Aorta (tissue), 5 donors: ENCODE measurements at places on chromosomes 3 and 15.

DNA sequence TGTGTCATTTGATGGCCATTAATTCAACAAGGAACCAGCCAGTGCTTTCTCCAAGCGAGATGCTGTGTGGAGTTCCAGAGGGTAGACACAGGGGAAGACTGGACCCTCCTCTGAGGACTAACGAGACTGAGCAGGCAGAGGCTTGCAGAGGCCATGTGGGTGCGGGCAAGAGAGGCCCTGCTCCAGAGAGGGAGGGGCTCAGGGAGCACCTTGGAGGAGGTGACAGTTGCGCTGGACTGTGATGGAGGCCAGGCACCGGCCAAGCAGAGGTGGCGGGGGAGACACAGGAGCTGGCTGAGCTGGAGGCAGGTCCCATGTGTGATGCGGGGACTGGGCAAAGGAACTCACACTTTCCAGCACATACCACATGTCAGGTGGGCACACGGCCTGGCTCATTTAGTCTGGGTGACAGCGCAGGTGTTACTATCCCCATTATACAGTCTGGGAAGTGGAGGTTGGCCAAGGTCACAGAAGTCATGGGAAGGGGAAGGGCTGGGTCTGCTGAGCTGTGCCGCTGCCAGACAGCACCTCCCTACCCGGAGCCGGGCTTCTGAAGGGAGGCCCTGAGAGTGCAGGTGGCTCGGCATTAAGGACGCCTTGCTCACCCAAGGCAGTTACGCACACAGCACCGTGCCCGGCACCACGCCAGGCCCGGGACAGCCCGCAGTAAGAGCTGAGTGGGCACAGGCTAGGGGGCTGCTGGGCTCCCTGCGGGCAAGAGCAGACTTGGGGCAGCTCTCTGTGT is 3.7 kb downstream of the MELTF start:
- DNase-seq = no peak

GRCh38 chr3:159208050-159208449 is 406.2 kb downstream of the MFSD1 start:
- DNase-seq = no peak

DNA sequence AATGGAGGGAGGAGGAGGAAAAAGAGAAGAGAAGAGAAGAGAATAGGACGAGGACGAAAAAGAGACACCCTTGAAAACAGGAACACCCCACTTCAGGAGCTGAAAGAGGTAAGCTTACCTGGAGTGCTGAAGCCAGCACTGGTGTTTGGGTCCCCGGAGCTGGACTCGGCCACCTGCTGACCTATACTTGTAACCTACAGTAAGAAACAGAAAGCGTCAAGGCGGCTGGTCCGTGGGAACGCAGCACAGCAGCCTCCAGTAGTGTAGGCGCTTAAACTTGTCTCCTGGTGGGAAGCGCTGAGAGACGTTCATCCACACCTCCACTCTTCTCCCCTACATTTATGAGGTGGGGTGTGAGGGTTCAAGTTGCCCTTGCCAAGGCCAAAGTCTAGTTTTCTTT is 141.0 kb downstream of the NSMCE3 start:
- DNase-seq = peak; percentile 9

DNA sequence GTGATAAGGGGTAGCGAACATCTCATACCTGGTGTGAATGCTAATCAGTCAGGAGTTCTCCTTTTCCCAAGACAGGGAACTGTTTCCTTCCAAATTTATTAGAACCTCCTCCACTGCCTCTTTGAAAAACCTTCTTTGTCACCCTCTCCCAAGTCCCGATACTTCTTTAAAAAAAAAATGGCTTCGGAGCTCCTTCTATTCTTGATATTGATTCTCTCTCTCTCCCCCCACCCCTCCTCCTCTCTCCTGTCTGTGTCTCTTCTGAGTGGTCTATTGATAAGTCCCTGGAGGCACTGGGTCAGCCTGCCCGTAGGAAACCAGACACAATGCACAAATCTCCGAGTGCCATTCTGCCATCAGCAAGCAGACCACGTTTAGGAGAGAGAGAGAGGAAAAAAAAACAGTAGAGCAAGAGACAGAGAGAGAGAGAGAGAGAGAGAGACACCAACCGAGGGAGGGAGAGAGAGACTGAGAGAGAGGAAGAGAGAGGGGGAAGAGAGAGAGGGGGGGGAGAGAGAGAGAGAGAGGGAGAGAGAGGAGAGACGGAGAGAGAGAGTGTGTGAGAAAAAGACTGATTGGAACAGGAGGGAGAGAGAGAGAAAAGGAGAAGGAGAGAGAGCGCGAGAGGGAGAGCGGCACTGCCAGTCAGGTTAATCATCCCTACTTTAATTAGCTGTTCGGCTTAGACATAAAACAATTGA is 160.9 kb downstream of the TIGIT start:
- no peak for DNase-seq

GRCh38 chr3:11056531-11057050 is 64.0 kb downstream of the SLC6A1 start:
- DNase-seq = no peak

GRCh38 chr15:79724312-79724711 is 172.5 kb downstream of the MTHFS start:
- DNase-seq = no peak

GRCh38 chr15:38068626-38069391 is 134.4 kb downstream of the TMCO5A start:
- DNase-seq = peak; percentile 56

DNA sequence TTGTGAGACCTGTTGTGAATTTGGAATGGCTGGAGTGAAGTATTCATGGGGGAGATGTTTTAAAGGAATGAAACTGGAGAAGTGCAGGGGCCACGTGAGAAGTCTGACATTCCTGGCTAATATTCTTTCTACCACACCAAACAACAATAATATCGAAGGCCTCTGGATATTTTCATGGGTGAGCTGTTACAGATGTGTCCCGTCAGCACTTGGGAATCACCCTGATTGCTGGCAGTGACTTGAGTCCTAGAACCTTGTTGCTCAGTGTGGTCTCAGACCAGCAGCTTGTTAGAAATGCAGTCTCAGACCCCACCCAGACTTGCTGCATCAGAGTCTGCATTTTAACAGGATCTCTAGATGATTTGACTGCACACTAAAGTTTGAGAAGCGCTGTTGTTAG is 113.8 kb downstream of the ITPR1 start:
- no peak for DNase-seq

- DNase-seq = no peak
Observed at GRCh38 chr15:56735589-56735988, 2.3 kb upstream of the ZNF280D start.

DNA sequence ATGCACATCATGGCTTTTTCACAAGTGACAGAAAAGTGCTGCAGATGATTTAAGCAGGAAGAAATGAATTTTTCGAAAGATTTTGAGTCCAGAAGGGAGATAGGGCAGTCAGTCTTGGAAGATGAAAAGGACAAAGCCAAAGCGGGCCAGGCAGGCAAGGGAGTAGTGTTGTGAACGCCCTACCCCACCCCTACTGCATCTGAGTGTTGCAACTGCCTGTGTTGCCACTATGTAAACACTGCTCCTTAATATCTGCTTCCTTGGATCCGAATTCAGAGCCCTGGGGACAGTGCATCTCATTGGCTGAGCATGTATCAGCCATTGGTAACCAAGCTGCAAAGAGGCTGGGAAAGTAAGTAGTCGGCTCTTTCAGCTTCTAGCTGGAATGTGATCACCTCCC is 39.0 kb downstream of the CNTN4 start:
- DNase-seq = no peak
